HEK293T (cell line): ENCODE measurements at places on chromosomes 12 and 14.

DNA sequence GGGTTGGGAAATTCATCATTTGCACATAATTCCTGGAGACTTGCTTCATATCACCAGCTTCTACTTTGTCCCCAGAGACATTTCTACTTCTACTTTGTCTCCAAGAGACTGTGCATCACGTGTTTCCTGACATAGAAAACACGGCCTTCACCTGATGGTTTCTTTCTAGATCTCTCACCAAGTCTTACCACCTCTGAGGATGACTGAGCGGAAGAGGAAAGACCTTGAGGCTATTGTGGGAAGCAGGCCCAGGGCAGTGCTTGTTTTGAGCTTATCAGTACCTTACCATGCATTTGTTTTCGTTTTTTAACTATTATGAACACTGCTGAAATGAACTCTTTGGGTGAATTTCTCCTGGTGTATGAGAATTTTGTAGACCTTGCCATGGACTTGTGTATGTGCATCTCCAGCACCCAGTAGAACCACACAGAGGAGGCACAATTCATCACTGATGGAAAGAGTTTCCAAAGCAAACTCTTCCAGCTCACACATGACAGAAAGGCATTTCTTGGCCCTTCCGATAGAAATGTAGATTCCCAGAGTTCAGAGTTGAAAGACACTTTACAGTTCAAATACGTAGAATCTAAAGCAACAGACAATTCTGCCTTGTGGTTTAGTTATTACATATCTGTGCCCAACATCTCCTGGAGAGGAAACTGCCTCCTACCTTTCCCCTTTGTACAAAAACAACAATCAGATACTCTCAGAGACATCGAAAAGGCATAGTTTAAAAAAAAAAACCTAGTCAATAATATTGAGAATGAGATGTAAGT is 434.7 kb downstream of the FUT8 start:
- no peak for DNase-seq

- no peak for DNase-seq
Measured at GRCh38 chr14:22539831-22540230, 49.2 kb downstream of the DAD1 start.

GRCh38 chr12:23781118-23781517 is 168.4 kb downstream of the SOX5 start:
- no peak for DNase-seq

DNA sequence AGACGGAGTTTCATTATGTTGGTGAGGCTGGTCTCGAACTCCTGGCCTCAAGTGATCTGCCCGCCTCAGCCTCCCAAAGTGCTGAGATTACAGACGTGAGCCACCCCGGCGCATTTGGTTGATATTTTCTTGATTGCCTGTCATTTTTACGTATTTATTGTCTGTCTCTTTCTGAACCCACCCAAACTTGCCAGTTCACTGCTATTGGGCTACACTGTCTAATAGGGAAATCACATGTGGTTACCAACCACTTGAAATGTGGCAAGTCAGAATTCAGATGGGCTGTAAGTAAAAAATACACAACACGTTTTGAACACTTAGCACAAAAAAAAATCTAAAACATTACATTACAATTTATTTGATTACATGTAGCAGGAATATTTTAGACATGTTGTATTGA is 2.1 kb downstream of the WSB2 start:
- no peak for DNase-seq

DNA sequence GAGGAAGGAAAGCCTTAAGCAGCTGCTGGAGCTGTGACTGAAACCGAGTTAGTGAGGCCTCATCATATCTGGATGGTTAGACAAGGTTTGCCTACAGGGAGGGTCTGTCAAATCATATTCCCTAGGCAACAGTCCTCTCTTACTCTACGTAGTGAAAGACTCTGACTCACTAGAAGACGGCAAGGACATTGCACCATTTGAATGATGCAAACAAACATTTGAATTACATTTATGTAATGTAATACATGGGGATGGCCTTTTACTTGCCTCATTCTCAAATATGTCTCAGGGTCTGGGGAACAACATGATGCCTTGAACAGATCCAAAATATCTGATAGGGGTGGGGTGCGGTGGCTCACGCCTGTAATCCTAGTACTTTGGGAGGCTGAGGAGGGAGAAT is 29.8 kb upstream of the STRAP start:
- DNase-seq = no peak

DNA sequence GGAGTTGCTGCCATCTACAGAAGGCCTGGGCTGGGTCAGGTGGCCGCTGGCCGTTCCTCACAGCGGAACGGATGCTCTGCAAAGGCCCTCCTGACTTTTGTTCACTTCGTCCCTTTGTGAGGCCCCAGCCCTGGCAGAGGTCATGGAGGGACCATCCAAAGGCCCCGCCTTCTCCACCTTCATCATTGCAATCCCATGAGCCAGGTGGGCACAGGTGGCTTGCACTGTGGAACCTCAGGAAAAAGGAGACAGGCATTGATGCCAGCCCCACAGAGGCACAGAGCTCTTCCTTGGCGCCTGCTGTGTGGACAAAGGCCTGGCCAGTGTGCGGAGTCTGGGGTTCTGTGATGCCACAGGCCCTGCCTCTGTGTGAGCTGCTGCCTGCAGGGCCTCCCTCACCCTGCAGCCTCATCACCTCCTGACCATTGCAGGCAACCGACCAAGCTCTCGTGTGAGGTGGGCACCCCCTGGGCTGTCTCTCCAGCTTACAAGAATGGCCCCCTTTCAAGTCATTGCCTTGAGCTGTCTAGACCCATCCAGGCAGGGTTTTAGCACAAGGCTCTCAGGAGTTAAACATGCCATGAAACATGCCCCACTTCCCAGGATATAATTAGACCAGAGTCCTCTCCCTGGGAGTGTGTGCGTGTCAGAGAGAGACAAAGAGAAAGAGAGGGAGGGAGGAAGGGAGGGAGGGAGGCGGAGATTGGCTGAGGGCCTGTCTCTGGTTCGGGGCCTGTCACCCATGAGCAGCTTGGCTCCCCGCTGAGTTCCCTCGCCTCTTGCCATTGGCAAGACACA is 19.3 kb downstream of the NFKBIA start:
- DNase-seq = no peak

DNA sequence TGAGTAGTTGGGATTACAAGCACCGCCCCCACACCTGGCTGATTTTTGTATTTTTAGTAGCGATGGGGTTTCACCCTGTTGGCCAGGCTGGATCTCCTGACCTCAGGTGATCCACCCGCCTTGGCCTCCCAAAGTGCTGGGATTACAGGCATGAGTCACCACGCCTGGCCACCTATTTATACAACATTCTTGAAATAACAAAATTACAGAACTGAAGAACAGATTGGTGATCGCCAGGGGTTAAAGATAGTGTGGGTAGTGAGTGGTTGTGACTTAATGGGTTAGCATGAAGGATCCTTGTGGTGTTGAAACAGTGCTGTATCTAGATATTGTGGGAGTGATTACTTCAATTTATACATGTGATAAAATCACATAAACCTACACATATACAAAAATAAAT is 7.4 kb downstream of the GLIPR1L1 start:
- no peak for DNase-seq

DNA sequence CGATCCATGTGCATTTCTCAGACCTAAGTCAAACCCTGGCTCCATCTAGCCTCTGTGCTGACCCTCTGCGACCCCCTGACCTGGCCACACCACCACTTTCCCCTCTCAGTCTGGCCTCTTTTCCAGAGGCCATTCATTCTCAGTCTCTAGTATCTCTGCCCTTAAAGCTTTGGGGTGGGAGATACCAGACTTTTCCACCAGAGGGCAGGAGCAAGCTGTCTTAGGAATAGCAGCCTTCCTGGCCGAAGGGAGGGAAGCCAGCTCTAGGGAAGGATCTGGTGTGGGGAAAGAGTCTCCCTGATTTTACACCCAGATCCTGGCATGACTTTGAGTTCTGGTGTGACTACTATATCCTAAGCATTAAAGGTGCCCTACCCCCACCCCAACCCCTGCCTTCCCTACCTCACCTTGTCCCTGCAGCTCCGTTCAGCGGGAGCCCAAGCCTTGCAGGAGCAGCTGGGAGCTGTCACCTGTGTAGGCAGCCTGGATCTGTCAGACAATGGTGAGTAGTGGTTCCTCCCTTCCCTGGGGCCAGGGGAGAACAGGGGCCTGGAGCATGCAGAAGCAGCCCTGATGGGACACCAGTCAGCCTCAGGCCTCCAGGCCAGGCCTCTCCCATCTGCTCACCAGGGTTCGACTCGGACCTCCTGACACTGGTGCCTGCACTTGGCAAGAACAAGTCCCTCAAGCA is 6.6 kb downstream of the CARMIL3 start:
- DNase-seq = peak; percentile 85

- DNase-seq = no peak
Measured at GRCh38 chr12:41769810-41770209, 374.9 kb downstream of the GXYLT1 start.

- DNase-seq = peak; percentile 19
Measured at GRCh38 chr12:62435303-62436163, 31.1 kb upstream of the MON2 start.

GRCh38 chr12:30845676-30846075 is 80.9 kb upstream of the TSPAN11 start:
- DNase-seq = no peak

DNA sequence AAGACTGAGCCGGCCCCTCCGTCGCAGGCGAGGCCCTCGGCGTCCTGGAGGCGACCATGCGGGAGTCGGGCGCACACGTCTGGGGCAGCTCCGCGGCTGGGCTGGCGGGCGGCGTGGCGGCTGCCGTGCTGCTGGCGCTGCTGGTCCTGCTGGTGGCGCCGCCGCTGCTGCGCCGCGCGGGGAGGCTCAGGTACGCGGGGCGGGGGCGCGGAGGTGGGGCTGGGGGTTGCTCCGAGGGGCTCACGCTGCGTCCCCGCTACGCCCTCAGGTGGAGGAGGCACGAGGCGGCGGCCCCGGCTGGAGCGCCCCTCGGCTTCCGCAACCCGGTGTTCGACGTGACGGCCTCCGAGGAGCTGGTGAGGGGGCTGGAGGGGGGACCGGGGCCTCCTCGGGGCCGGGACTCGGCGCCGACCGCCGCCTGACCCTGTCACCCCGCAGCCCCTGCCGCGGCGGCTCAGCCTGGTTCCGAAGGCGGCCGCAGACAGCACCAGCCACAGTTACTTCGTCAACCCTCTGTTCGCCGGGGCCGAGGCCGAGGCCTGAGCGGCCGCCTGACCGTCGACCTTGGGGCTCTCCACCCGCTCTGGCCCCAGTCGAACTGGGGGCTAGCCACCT is 7.8 kb downstream of the AMN start:
- DNase-seq = no peak

- no peak for DNase-seq
Measured at GRCh38 chr12:114674251-114675047, 9.5 kb downstream of the TBX3 start.

DNA sequence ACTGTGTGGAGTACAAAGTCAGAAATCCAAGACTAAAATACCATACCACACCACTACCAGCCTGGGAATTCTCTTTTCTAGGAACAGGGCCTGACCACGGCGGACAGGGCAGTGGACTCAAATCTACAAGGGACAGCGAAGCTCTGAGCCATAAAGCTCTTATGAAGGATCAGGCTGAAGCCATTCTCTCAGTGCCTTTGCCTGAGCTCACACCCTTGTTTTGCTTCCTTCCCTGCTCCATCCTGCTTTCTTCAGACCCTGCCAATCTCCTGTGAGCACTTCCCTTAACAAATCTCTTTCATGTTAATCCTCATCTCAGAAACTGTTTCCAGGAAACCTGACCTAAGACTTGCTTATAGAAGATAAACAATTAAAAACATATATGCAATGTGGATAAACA is 398.5 kb downstream of the MDGA2 start:
- DNase-seq = no peak

DNA sequence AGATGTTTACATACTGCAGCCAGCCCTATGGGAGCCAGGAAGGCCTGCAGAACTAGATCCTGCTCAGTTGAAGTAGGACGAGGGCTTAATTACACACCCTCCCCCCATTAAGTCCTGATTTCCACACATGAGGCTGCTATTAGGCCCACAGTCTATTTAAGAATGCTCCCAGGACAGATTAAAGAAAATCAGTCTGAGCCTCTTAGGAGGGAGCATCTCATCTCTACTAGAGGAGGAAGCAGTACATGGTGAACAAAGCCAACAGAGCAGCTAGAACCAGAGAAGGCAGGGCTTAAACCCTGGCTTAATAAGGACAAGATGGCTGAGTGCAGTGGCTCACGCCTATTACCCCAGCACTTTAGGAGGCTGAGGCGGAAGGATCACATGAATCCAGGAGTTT is 55.8 kb upstream of the ARHGAP5 start:
- DNase-seq = no peak

DNA sequence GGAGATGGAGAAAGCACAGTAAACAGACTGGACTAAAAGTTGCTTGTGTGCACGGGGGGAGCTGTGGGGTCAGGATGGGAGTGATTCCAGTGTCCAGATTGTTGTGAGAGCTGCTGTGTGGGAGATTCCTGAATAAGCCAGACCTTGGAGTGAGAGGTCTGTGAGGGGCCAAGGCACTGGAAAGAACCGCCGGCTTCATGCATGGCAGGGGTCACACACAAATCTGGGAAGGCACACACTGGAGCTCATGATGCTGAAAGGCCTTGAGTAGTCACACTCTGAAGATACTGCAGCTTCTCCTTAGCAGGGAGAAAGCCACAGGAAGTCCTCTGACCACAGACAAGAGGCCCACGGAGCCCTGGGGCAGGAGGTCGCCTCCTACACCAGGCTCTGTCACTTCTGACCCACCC is 23.1 kb downstream of the ADCY6 start:
- no peak for DNase-seq

- peak; percentile 23 for DNase-seq
Measured at GRCh38 chr12:29725587-29726320, 58.0 kb downstream of the TMTC1 start.

DNA sequence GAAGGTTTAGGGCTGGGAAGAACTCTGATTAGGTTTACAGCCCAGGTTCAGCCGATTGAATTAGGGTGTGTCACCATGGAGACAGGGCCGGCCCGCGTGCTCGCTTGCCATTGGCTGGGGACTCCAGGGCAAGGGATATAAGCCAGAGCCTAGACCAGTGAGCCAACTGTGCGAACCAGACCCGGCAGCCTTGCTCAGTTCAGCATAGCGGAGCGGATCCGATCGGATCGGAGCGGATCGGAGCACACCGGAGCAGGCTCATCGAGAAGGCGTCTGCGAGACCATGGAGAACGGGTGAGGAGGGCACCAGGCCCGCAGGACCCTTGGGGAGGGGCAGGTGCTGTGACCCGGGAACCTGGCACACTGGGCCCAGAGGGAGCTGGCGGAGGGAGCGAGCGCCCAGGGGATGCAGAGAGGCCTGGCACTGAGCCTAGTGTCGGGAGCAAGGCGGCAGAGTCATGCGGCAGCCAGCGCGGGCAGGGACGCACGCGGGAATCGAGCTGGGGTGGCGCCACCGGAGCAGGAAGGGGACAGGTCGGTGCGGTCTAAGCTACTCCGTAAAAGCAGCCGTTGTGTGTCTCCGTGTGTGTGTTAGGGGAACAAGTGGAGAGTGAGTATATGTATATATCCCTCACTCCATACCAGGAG is at the start of gene PNP:
TSS of gene PNP (plus strand) at position 165 of the 648 bp plus-strand sequence. CDS start at position 284, 119 bp downstream.
- DNase-seq = peak; percentile 93
